Vagina (tissue), 2 donors: ENCODE measurements at places on chromosomes 16 and 17.

DNA sequence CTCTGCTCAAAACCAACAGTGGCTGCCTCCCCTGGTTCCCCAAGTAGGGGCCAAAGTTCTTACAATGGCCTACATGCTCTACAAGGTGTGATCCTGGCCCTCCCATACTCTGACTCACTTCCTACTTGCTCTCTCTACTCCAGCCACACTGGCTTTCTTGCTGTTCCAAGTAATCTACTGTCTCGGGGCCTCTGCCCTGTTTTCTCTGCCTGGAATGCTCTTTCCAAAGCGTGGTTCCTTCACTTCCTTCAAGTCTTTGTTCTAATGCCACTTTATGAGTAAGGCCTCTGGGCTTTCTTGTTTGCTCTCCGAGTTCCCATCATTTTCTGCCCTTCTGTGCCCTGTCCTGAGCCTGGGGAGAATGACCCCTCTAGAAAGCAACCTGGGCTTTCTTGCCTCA, 4.1 kb upstream of the CDH3 start:
- no peak for DNase-seq

DNA sequence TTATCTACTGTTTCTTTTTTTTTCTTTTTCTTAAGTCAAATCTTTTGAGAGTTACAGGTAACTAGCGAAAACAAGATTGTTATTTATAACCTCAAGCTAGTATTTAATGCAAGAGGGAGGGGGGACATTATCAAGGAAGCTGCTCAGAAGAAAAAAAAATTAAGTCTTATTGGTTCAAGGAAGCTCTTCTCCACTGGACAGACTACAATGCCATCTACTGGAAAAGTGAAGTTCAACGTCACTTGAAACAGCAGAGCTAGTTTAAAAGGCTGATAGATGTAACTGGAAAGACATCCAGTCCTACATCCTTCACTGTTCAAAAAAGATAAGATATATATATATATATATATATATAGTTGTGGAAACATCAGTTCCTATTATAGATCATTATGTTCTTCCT, 418.0 kb upstream of the PSMD7 start:
- no peak for DNase-seq

DNA sequence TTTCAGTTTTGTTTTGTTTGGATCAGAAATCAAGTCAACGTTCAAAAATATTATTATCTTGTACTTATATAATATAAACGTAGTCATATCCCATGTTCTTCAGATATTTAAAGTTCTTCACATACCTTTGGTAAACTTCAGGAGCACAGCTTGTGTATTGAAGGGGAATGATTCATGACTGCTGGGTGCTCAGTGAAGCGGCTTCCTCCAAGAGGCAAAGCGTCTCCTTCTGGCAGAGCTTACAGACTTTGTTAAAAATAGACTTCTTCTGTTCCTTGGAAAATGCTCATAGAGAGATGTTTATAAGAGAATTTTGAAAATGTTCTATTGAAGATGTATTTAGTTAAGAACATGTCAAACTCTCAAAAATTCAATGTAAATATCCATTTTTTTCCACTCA, 155.6 kb upstream of the CNTNAP4 start:
- no peak for DNase-seq

DNA sequence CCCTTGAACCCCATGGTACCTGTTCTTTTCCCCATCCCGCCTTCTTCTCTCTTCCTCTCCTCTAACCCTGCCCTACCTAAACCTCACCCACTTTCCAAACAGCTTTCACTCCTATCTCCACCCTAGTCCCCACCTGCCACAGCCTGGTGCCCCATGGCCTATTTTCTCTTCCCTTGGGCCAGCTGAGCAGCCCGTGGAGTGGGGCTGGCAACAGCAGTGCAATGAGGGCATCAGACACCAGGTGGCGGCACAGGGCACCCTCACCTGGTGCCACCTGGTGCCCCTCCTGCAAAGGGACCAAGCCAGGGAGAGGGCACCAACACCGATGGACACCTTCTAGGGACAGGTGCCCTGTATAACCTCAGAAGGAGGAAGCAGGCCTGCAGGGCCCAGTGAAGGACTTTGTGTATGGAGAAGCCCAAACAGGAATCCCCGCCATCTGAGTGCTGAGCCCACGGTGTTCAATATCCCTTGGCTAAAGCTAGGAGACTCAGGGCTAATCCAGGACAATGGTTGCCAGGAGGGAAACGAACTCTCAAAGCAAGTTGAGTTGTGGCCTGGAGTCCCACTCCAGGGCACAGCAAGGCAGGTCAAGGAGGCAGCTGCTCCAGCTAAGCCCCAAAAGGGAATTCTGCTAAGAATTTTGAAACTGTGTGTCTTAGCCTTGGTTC, 4.0 kb upstream of the ABCC3 start:
- DNase-seq, result no peak

GRCh38 chr17:13865650-13866049, 203.7 kb upstream of the COX10 start:
- DNase-seq, result no peak

GRCh38 chr17:8794636-8795035, 4.5 kb downstream of the MFSD6L start:
- no peak for DNase-seq

DNA sequence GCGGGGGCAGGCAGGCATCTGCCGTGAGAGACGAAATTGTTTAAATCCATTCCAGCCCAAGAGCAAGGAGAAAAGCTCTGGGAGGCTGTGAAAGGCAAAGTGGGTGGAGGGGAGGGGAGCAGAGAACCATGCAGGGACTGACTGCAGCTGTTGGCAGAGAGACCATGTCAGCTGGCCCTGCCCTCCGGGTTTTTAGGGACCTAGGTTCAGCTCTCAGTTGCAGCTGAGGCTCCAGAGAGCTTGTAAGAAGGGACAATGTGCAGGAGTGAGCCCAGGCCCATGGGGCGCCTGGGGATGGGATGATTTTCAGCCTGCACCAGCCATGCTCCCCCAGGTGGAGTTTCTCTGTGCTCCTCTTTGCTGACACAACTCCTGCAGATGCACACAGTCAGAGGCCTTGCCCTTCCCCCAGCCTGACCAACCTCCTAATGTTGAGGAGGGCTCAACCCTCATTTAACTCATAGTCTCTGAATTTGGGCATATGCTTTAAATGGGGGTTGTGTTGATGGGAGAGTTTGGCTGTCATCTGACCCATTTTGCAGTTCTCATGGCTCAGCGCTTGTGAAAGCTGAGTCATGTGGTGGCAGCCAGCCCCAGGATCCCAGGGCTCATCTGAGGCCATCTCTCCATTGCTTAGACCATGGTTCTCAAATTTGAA, 70.9 kb downstream of the PLXDC1 start:
- no peak for DNase-seq

- DNase-seq, result no peak
Observed at GRCh38 chr16:68724797-68725196, 12.3 kb upstream of the CDH1 start.

DNA sequence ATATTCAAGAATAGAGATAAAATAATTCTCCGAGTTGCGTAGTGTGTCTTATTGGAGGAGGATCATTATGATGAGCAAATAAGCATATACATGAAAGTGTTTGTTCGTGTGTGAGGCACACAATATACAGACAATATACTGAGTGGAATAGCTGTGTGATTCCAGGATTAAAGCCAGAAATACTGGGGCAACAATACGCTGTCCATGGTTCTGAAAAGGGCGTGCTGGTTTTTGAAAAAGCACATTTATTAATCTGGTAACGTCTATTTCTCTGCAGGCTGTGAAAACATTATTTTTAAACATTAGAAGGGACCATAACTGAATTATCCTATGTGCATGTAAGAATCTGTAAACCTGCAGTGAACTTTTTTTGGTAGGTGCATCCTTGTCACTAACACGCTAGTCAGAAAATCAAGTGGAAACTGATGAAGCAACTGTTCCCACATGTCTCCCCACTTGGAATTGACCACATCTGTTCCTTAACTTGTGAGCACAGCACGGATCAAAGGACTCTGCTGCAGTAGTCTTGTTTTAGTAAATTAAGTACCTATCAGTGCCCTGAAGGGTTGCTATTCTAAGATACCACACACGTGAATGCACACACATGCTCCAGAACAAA, 346.0 kb downstream of the GRIN2A start:
- no peak for DNase-seq

- no peak for DNase-seq
Observed at GRCh38 chr17:6471531-6472465, 27.5 kb downstream of the PIMREG start.

DNA sequence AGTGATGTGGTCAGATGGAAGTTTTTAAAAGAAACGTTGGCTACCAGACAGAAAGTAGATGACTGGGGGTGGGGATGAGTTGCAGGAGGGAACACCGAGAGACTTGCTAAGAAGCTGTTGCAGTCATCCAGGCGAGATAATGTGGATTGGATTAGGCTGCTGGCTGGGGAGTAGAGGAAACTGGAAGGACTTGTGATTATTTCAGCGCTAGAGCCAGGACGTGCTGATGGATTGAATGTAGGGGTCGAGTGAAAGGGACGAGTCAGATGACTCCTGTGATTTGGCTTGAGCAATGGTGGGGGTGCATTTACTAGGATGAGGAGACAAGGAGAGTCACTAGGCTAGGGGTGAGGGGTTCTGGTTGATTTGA, 88.5 kb downstream of the CLEC16A start:
- DNase-seq, result peak; percentile 98

DNA sequence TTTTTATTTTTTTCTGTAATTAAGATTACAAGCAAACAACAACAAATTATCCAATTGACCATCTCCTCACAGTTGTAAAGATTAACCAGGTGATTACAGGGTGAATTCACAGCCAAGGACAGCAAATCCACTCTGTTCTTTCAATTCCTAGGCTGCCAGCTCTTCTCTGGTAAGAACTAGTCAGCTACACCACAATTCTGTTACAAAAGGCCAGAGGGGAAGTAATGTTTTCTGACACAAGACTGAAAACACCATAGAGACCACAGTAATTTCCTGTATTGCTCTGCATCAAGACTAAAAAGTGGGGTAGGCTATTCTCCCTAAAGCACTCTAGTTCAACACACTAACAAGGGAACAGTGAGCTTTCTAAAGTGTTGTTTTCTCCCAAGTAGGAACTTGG, 10.6 kb downstream of the CA10 start:
- DNase-seq, result no peak

DNA sequence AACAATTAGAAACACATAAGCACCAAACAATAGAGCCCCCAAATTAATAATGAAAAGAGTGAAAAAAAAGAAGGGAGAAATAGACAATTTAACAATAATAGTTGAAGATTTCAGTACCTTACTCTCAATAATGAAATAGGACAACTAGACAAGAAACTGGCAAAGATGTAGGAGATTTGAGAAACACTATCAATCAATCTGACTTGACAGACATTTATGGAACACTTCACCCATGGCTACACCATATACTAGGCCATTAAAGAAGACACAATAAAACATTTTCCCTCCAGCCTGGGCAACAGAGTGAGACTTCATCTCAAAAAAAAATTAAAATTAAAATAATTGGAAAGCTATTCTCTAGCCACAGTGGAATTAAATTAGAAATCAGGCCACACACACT, 5.0 kb upstream of the DUS1L start:
- no peak for DNase-seq
